ENCODE measurements at places on chromosomes 12 and 14.

GRCh38 chr14:72644038-72644437 lies 249.9 kb downstream of the DPF3 start:
- DNase-seq: no peak

- DNase-seq: no peak
Measured at GRCh38 chr14:103480595-103480994, 42.0 kb downstream of the CKB start.

GRCh38 chr14:95365401-95365800 lies 45.7 kb upstream of the CLMN start:
- no peak for DNase-seq

DNA sequence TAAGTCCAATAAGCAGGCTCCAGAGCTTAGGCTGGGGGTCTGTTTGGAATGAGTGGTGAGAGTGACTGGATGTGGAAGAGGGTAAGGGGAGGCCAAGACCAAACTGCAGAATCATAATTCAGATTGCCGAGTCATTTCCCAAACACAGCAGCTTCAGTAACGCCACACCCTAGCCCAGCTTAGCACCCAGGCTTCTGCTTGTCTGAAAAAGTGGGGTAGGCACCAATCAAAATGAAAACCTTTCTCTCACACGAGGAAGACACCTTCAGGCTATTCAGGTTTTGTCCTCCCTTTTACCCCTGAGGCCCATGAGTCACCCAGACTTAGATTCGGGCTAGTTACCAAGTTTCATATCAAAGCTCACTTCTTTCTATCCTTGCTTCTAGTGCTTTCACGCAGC lies 306.1 kb downstream of the DAD1 start:
- DNase-seq: no peak

DNA sequence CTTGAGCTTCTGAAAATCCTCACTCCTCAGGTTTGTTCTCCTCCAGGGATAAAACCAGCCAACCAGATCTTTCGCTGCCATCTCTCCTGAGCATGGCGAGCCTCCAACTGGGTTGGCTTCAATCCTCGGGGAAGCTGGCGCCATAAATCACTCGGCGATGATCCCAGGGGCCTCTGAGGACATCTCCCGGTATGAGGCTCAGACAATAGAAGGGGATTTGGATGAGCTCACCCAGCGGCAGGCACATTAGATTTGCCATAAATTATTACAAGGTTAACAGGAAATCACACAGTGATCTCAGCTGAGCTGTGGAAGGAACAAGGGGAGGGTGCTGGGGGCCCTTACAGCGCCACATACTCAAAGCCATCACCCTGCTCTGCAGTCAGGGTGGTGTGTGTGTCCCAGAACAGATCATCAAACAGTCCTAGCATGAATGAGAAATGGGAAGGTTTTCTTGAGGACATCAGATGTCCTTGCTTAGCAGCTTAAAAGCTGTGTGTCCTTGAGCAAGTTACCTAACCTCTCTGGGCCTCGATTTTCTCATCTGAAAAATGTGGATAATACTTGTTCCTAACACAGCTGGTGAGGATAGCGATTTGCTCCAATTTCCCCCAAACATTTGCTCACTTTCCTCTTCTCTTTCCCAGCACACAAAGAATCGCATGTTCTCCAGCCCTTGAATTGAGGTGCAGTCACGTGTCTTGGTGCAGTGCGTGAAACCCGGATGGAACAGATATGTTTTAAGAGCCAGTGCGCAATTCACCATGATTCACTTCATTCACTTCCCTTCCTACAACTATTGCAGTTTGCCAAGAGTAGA lies 142.8 kb downstream of the SCARB1 start:
- DNase-seq: no peak

GRCh38 chr14:29227631-29228030 lies 461.0 kb downstream of the FOXG1 start:
- DNase-seq: no peak

DNA sequence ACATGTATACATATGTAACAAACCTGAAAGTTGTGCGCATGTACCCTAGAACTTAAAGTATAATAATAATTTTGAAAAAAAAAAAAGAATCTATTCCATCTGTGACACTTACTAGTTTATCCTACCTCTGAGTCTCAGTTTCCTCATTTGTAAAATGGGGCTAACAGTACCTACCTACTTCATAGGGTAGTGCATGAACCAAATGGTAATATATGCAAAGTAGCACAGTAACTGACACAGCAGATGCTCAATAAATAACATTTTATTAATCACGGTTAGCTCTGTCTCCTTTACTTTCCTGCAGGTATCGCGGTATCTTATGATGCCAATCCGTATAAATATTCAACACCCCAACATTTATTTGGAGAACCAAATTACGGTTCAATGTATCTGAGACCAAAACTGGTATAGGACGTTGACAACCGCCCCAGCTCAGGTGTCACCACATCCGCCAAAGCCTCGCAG lies 703 bp downstream of the TMED10 start:
- DNase-seq: peak; percentile 7

GRCh38 chr14:71720978-71721624 lies 211.1 kb upstream of the RGS6 start:
- DNase-seq: no peak

DNA sequence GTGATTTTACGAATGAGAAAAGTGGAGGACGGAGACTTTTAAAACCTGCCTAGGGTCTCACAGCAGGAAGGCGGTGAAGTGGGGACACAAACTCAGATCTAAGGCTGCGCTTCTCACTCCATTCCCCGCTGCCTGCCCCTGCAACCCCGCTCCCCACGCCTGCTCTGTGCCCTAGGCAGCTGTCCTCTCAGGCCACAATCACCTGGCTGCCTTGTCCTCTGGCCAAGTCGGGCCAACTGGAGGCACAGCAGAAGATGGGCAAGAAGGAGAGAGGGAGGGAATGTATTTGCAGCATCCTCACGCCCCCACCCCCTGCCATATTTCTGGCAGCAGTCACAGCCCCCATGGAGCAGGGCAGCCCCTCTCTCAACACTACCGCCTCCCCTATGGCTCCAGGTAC lies 94.9 kb downstream of the CHGA start:
- no peak for DNase-seq

- DNase-seq: no peak
Measured at GRCh38 chr14:62307844-62308243, 545.6 kb downstream of the SNAPC1 start.

GRCh38 chr14:29821242-29821641 lies 106.4 kb downstream of the PRKD1 start:
- DNase-seq: no peak

- DNase-seq: no peak
Measured at GRCh38 chr14:101920271-101920670, 44.1 kb upstream of the DYNC1H1 start.

DNA sequence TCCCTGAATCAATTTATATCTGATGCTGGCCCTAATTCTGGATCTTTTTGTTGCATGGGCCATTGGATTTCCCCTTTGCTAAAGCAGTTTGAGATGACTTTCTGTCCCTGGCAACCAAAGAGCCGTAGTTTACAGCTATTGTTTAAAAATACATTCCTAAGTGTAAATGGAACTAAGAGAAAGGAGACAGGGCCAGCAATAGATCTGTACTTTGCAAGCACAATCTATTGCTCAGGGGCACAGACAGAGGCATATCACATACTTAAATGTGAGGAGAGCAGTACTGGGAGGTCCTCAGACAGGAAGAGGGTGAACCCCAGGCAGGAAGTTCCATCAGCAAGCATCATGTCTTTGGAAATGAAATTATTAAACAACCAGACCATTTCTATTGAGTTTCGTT lies 126.6 kb downstream of the ZFP36L1 start:
- DNase-seq: no peak

DNA sequence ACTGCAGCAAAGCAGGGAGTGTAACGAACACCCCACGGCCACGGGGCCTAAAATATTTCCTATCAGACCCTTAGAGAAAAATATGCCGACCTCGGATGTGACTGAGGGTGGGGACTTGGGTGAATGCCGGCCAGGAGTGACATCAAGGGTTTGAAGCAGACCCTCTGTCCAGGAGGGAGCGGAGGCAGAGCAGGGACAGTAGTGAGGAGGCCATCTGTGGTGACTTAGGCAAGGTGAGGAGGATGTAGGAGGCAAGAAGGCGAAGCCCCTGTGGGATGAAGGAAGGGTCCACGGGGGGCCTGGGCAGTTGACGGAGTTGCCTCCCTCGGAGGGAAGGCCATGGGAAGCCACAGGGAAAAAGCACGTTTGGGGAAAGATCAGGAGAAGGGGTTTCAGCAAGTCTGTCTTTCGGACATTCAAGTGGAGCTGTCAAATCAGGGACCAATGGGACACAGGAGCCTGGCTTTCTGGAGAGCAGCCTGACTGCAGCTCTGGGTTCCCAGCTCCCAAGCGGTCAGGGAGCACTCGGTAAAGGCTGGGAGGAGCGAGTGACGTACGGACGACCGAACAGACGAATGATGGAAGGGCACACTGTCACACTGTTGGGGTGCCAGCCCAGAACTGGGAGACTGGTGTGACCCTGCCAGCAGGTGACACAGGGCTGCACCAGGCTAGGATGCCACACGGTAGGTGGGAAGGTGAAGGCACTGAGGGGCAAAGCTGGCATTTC lies 74.3 kb downstream of the MOK start:
- no peak for DNase-seq

GRCh38 chr12:14803830-14804160 lies 325 bp downstream of the C12orf60 start:
- DNase-seq: no peak

- DNase-seq: no peak
Measured at GRCh38 chr12:4215229-4216186, 58.1 kb upstream of the CCND2 start.

- no peak for DNase-seq
Measured at GRCh38 chr14:104545151-104545941, 34.2 kb upstream of the C14orf180 start.

All from HS-27A (cell line).